Fibroblast of skin of left quadriceps (primary cell): ENCODE measurements at places on chromosomes 3 and 15.

DNA sequence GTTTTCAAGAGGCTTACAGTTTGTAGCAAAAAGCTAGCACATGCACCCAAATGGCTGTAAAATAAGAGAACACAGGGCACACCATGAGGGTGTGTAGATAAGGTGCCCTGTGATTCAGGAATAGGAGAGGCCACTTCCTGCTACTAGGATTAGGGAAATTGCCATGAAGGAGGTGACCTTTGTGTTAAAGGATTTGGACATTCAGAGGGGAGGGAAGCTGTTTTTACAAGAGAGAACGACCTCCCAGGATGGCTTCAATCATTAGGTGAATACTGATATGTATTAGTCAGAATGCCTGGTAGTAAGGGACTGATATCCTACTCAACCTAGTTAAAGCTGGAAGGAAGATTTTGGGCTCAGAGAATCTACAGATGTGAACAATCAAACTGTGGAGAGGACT is 35.7 kb upstream of the ABHD17C start:
- no peak for DNase-seq

DNA sequence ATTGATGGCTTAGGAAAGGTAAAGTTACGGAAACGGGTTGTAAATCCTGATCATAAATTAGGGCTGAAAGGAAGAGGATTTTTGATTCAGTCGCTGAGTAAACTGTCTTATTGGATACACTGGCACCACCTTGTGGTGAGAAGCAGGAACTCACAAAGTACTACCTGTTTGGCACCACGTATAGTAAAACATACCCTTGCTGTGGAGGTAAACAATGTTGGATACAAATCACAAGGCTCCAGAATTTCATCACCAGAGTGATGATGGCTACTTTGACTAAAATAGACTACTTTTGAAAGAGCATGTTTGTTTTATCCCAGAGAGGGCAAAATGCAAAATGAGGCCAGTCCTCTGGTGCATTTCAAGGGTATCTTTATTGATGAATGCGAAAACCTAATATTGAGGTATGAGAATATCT is 216.9 kb downstream of the IGSF11 start:
- peak; percentile 17 for DNase-seq

DNA sequence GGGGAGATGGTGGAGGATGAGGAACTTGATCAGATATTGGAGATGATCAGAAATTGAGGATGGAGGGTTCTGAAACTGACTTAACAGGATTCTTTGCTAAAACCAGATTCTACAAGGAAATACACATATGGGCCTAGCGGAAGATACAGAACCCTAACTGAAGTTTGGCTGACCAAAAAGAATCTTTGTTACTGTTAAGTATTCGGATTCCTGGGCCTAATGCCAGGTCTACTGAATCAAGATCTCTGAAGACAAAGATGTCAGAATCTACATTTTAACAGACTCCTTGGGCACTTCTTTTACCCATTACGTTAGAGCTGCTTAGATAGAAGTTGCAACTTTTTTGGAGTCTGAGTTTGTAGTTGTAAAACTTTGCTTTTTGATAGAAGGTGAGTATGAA is 137.7 kb downstream of the FNDC3B start:
- DNase-seq, result peak; percentile 50

DNA sequence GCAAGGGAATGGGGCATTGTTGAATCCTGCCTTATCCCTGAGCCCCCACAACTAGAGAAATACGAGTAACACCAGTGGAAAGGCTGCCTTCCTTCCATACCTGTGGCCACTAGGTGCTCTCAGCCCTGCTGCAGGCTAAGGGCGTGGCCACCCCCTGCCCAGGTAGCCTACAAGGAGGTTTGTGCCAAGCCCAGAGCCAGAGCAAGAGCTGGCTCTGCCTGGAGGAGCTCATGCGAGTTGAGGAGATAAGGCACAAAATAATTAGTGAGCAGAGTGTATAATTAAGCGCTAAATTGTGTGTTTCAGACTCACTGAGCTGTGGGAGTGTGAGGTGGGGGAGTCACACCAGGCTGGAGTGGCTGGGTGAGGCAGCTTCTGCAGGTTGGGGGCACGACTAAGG is 49.2 kb downstream of the TPRA1 start:
- DNase-seq, result no peak

DNA sequence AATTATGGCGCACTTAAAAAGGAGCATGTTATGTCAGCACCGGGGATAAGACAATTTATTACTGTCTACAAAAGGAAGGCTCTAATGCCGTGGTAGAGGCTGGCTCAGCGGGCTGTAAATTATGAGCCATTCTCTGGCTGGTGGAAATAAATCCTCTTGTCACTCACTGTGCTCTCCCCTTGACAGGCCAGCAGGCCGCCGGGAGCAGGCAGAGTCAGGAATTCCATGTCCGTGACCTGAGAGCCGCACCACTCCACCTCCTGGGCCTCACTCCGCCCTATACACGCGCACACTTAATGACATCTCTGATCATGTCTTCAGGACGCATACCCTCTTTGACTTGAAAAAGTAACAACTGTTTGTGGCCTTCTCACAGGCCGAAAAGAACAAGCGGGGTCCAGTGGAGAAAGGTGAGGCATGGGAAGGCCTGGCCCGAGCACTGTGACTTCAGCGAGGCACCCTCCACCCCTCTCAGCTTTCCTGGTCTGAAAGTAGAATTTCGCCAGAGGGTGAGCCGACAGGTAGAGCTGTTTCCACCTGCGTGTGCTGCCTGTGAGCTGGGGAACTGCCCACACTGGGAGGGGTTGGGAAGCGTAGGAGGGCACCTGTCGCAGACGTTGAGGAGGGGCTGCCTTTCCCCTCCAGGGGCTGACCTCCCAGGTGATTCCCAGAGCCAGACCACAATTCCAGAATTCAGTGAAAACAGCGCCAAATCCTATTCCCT is 13.2 kb upstream of the PCSK6 start:
- no peak for DNase-seq

DNA sequence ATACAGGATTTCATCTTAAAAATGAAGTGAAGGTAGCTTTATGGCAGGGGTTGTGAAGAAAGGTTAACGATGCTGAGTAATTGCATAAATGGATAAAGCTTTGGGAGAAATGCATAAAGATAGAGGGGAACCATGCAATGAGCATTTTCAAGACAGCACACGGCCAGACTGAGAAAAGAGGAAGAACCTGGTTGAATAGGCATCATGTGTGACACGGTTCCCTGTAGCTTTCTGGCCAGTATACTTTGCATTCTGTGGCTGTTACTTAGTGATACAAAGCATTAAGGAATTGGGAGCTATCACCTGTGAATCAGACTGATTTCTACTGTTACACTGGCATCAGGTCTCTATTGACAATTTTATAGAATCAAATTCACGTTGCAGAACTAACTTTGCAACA is 33.3 kb downstream of the NR2C2 start:
- DNase-seq, result no peak

- DNase-seq, result no peak
These were observed 221.2 kb downstream of the NTRK3 start for GRCh38 chr15:88035381-88035780.

DNA sequence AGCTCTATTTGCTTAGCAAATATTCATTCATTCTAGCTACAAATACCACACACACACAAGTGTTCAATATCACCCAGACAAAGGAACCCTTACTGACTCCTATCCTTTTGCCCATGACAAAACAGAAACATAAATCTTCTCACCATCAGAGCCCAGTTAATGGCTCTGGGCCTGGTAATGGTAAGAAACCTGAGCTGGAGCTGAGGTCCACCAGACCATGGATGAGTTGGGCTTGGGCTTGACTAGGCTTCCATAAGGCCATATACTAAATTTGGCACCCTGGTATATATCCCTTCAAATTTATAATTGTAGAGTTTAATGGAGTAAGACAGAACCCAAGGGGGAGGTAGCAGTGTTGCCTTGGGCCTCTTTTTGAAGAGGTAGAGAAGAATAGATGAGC is 29.4 kb downstream of the GPR176 start:
- no peak for DNase-seq
